ENCODE measurements at places on chromosomes 2 and 18.

DNA sequence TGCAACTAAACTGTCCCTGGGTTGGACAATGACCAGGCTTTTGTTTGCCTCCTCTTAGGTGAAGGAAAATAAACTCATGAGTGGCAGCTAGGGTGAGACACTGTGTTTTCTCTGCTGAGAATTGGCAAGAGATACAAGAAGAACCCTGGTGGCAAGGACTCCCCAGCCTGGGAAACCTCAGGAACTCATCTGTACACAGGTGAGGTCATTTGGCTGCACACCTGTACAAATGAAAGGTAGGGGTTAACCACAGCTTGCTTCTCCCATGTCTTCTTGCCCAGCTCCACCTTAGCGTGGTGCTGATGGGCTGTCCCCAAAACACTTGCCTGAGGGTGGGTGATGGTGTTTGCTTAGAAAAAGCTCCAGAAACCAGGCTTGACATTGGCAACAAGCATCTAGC, 97.2 kb upstream of the FAM136A start:
- no peak for DNase-seq

DNA sequence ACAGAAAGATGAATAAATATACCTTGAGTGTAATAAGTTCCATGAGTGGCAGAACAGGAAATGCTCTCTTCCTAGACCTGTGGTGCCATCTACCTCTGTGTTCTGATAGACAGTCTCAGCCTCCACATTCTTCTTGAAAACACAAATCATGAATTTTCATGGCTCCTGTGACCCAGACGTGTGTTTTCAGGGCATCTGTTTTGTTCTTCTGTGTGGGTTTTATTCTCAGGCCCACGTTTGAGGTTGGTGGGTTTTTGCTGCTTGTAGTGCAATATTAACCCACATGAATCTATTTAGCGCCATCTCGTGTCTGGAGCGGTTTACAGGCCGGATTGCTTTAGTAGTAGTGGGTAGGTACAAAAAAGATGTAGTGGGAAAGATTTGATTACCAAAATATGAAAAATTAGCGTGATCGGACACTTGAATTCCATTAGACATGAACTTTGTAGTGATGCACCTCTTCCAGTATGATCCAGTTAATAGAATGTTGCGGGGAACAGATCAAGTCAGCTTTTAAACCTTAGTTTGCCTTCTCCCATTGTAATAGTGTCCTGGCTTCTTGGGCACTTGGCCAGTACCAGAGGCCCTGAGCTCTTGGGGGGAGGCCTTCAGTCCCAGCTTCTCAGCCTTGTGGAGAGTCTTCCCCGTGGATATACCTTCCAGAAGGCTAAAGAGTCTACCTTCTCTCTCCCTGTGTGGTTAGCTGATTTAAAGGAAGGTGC, 256.5 kb downstream of the TPGS2 start:
- no peak for DNase-seq

DNA sequence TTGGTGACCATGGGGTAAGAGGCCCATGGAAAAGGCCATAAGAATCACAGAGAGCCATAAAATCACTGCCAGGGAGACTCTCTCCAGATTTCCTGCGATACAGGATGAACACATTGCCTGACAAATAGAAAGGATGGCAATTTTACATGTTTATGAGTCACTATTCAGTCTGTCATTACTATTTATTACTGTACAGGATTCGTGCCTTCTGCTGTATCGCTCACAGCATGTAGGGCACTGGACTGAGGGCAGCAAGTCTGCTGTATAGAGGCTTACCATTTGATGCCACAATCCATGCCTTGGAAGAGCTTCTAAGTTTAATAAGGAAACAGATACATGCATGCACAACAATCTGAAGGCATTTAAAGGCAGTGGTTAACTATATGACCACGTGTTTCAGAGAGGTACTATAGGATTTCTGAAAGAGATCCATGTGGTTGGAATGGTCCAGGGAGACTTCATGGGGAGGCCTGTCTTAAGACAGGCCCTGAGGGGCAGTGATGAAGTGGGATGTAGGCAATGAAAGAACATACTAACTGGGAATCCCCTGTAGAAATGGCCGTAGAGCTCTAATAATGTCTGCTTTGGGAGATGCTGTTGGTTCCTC, 702.4 kb upstream of the RAB6C start:
- no peak for DNase-seq

GRCh38 chr18:79606621-79607331, 72.8 kb upstream of the CTDP1 start:
- DNase-seq, result no peak

GRCh38 chr2:129864719-129865118, 114.7 kb upstream of the RAB6C start:
- no peak for DNase-seq

GRCh38 chr2:240208096-240208495, 67.6 kb upstream of the OTOS start:
- no peak for DNase-seq

- DNase-seq, result no peak
Observed at GRCh38 chr2:98555696-98556095, 52.6 kb downstream of the COA5 start.

- no peak for DNase-seq
Observed at GRCh38 chr2:189555232-189555631, 25.4 kb downstream of the SLC40A1 start.

- no peak for DNase-seq
Observed at GRCh38 chr18:48046843-48047242, 116.4 kb upstream of the SMAD2 start.

GRCh38 chr2:219844401-219845091, 217.1 kb downstream of the SLC4A3 start:
- no peak for DNase-seq

DNA sequence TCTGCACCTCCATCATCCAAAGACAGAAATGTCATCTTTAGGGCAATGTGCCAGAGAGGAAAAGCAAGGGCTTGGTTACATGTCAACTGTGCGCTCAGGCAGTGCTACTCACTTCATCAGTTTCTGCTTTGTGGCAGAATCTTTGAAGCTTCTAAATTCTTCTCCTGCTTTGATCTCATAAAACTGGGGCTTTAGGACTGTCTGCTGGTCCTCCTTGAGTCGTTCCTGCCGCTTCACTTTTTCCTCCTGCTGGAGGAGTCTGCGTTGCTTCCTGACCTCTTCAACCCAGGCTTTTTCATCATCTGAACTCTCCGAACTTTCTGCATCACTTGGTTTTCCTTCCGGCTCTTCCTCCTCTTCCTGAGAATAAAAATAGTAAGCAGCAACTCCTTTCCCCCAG, 100.8 kb downstream of the NOL10 start:
- DNase-seq, result no peak

- no peak for DNase-seq
Observed at GRCh38 chr2:41381701-41382100, 666.1 kb upstream of the PKDCC start.

DNA sequence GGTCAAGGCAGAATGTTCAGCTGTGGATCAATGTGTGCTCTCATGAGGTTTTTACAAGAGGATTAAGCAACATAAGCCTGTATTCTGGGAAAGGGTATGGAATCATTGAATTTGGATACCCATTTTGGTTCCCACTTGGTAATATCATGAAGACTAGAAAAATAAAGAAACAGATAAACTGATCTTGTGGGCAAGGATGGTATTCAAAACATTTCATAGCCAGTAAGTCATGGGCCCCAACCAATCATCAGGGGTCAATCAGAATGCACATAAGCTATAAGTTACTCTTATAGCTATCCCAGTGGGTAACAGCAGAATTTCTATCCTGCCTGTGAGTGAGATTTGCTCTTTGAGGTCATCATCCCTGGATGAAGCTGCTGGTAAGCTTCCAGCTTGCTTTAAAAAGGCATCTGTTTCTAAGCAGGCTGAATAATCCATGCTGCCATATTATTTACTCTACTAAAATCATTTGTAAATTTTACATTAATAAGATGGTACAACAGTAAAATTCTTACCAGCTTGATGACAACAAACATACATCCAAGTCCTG, 291.2 kb downstream of the RAD51AP2 start:
- DNase-seq, result no peak

DNA sequence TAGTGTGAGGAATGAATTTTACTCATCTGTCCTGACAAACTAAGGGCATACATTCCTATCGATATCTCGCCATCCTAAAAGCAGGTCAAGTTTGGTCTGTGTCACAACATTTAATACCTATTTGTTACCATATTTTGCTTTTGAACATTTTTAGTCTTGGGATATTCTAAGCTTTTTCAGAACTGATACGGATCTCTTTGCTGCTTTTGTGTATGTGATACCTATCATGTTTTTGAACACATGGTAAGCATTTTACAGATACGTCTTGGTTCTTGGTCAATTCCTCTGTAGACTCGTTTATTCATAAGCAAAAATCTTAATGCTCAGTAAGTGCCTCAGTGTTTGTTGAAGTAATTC, 592 bp downstream of the ZNF397 start:
- no peak for DNase-seq

DNA sequence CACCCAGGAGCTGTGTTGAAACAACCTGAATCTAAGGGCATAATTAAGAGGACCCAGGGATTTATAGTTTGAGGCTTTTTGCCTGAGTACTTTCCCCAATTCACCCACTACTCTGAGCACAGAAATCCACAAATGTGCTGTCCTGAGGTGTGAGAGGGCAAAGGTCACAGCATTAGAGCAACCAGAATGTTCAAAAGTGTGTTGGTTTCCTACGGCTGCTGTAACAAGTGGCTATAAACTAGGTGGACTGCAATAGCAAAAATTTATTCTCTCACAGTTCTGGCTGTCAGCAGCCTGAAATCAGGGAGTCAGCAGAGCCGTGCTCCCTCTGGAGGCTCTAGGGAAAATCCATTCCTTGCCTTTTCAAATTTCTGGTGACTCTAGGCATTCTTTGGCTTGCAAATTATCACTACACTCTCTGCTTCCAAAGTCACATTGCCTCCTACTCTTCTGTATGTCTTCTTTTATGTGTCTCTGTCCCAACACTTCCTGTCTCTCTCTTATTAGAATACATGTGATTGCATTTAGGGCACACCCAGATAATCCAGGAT, 91.4 kb upstream of the TACR1 start:
- DNase-seq, result no peak

GRCh38 chr2:3023531-3023930, 354.1 kb downstream of the EIPR1 start:
- no peak for DNase-seq

DNA sequence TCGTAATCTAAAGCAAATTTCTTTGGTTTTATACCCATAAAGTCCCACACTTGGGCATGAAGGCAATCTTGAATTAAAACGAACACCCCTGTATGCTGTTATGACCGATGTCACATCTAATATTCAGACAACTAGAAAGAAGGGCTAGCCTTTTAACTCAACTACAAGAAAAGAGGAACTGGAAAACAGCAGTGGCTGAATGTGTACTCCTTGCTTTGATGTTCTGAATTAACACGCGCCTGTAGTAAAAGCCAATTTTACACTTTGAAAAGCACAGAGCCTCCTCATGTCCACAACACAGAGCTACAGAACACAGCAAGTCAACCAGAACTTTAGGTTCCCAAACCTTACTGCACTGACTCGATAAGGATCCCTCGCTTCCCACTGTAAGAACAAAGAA, 147.6 kb downstream of the HDAC4 start:
- DNase-seq, result no peak

GRCh38 chr2:11395389-11395788, 51.0 kb upstream of the ROCK2 start:
- DNase-seq, result no peak

DNA sequence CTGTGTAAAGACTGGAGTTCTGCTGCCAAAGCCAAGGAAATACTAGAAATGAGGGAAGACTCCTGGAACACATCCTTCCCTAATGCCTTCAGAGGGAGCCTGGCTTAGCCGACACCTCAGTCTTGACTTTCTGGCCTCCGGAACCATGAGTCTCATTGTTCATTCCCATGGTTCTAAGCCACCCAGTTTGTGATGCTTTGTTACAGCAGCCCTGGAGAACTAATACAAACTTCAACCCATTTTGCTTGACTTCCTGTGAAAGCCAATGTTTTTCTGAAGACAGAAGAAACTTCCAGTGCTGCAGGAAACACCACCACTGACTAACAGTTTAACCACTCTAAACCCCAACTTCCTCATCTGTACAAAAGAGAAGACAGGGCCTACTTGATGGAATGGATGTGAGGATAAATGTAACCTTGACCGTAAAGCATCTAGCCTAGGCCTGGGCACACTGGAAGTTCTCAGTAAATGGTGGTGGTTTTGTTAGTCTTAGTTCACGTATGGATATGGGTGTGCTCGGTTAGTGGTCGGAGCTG, 85.9 kb upstream of the RFX8 start:
- DNase-seq, result no peak

DNA sequence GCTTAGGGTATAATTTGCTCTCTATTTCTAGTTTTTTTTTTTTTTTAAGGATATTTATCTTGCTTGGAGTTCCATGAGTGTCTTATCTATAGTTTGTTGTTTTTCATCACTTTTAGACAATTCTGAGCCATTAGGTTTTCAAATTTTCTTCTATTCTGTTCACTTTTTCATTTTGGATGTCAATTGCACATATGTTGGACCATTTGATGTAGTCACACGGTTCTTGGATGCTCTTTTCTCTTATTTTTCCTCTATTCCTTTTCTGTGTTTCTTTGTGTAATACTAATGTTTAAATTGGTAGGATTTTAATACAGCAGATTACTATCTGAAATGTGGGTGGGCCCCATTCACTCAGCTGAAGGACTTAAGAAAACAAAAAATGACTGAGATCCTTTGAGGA, 292.6 kb downstream of the CALCRL start:
- no peak for DNase-seq

DNA sequence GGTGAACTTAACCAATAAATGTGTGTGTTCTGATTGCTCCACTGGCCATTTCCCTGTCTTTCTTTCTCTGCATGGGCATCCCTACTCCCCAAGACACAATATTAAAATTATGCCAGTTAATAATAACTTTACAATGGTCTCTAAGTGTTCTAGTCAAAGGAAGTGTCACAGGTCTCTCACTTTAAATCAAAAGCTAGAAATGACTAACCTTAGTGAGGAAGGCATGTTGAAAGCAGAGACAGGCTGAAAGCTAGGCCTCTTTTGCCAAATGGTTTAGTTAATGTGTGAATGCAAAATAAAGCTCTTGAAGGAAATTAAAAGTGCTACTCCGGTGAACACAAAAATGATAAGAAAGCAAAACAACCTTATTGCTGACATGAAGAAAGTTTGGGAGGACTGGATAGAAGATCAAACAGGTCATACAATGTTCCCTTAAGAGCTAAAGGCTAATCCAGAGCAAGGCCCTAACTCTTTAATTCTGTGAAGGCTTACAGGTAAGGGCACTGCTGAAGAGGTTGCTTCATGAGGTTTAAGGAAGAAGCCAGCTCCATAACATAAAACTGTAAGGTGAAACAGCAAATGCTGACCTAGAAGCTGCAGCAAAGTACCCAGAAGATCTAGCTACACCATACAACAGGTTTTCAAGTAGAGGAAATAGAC, 44.0 kb upstream of the ARHGAP15 start:
- DNase-seq, result no peak

GRCh38 chr2:170298861-170299429, 121.0 kb downstream of the MYO3B start:
- DNase-seq, result no peak

DNA sequence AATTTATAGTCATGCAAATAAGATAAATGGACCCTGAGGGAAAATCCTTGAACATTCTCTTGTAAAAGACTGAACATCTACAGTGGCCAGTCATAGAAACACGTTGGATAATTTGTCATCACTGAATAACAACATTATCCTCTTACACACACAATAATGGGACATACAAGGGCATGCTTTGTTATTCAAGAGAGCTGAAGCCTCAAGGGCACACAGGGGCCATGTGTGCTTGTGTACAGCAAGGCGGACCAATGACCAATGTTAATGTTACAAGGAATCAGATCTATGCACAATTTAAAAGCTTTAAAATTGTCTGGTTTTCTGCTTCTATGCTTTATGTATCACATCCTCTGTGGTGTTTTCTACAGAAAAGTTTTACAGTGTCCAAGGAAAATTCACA, 23.7 kb downstream of the COL6A3 start:
- no peak for DNase-seq

- no peak for DNase-seq
Observed at GRCh38 chr2:113164930-113165585, 8.7 kb upstream of the PSD4 start.
